ENCODE measurements at places on chromosomes 5 and 9. TPM values are rescaled to one million over a fixed set of nuclear protein-coding genes. Genes with fewer than 3 reads are reported as not detected.

Gene DDX4
- not detected for total RNA-seq

Gene ANKRD34B
- not detected for total RNA-seq

Gene NFIB
- total RNA-seq: 10.1 TPM

Gene C5
- total RNA-seq: 11.6 TPM

Gene FBP2
- total RNA-seq: not detected

Gene ENTREP1
- total RNA-seq: 0.71 TPM

Measured in A549 treated with RU486 at 1 μM for 4 hours (cell line).